ENCODE measurements at places on chromosomes 6 and 20.
A peak's percentile ranks its signal among the peaks of the same experiment; 100 is the strongest.

DNA sequence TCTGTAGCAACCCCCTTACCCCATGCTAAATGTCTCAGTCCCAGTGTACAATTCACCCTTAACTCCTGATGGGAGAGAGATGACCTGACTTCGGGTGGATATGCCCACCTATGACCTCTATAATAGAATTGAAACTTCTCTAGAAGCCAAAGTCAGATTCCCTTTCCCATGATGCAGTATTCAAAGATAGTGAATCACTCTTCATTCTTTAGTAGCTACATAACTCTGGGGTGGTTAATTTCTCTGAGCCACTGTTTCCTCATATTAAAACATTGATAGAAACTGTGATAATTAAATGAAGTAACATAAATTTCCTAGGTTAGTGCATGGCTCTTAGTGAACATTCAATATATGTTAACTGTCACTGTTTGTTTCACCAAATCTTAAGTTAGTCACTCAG is 500.4 kb downstream of the COL12A1 start:
- no peak for DNase-seq

DNA sequence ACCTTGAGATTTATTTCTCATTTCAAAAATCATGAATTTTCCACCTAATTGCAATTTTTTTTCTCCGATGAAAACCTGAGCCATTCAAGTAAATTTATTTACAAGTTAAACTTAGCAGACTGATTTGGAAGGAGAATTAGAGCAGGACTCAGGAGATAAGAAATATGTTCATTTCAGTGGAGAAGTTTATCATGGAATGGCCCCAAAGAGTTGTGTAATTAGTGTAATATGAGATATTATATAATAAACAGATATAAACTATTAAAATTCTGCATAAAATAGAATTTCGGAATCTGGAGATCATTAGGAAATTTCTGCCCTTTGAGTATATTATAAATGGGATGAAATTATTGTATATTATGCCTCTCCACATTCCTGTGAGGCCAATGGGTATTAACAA is 596.8 kb downstream of the QKI start:
- DNase-seq, result no peak

- DNase-seq, result no peak
Measured at GRCh38 chr6:10409233-10409721, 5.6 kb downstream of the TFAP2A start.

DNA sequence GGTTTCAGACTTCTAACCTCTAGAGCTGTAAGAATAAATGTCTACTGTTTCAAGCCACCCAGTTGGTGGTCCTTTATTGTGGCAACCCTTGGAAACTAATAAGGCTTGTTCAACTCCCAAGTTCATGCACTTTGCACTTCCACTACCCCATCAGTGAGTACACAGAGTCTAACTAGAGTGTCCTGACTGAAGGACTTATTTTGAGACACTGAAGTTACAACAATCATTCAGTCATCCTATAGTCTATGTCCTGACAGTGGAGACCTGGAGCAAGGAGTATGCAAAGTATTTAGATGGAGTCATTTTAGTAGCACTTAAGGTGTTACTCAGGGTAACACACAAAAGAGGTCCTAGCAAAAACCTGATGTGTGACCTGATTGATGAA is 62.6 kb downstream of the VGLL2 start:
- DNase-seq, result no peak

- DNase-seq, result no peak
Measured at GRCh38 chr6:18485660-18486435, 98.7 kb downstream of the RNF144B start.

- peak; percentile 59 for DNase-seq
Measured at GRCh38 chr20:23048283-23049200, 930 bp downstream of the THBD start.

- DNase-seq, result no peak
Measured at GRCh38 chr20:63025534-63026331, 19.0 kb upstream of the BHLHE23 start.

DNA sequence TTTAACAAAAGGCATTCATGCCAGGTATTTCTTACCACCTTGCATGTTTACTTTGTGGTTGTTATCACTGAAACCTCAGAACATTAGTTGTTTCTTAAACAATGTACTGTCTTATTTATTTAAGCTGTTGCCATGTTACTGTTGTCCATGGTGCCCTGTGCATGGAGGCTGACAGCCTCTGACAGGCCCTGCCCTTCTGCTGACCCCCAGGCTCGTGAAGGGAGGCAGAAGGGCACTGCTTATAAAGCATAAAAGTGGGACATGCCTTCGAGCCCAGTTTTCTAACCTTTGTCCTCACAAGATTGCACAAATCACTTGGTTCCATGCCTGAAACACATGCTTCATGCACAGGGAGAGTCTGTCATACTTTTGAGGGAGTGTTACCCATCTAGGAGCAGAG is 46.7 kb upstream of the CLIC5 start:
- no peak for DNase-seq

Data from iPS-NIHi11 (cell line).